ENCODE measurements at places on chromosomes 11 and 22.

DNA sequence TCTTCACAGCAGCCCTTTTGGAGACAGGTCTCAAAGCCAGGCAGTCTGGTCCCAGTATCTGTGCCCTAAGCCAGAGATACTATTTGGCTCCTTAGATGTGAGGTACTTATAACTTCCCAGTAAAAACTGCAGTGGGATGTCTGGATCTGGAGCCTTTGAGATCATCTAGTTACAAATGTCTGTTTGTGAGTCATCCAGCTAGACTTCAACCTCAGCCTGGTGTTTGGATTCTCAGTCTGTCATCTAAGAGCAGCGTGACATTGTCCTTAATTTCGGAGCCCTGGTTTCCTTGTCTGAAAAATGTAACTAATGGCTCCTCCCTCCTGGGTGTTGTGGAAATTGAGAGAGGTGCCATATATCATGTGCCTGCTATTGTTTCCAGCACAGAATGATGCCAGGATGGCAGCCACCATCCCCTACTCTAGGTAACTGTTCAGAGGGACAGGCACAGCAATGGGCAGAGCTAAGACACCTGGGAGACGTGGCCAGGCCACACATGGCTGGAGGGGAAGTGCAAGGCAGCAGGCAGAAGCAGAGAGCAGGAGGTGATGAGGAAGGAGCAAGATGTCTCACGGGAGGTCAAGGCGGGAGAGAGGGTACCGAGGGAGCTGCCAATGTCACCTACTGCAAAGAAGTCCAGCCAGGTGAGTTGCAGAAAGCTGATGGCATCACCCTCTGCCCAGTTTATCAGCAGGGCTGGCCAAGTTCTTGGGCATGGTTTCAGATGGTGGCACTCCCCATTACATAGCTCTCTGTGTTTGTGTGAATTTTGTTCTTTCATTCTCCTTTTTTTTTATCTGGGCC, 20.6 kb upstream of the ST3GAL4 start:
- DNase-seq, result no peak

GRCh38 chr22:44724416-44724815, 22.4 kb downstream of the PRR5 start:
- no peak for DNase-seq

- no peak for DNase-seq
These were observed 493.3 kb downstream of the BRD1 start for GRCh38 chr22:49334449-49334789.

DNA sequence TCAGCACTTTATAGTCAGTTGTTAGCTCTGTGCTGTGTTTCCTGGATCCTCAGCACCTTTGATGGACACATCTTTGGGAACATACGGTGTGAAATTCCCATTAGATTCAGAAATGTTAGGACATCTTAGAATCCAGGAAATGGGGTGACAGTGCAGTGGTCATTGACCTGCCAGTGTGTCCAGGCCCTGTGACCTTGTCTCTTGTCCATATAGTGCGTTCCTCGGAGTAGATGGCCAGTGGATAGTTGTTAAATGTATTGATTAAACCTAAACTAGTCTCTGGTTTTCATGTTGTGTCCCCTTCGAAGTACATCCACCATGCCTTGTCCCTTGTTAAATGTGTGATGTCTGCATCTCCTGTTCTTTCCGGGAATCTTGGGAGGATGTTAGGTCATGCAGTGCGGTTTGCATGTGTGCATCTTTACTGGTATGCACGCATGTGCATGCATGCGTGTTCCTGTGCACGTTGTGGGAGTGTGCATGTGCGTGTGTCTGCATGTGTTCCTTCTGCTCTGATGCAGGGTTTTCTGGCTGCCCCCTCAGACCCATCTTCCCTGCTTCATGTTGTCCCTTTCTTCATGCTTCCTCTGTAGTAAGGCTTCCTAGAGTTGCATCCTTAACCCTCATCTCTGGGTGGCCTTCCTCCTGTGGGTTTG, 4.0 kb downstream of the DGCR8 start:
- no peak for DNase-seq

DNA sequence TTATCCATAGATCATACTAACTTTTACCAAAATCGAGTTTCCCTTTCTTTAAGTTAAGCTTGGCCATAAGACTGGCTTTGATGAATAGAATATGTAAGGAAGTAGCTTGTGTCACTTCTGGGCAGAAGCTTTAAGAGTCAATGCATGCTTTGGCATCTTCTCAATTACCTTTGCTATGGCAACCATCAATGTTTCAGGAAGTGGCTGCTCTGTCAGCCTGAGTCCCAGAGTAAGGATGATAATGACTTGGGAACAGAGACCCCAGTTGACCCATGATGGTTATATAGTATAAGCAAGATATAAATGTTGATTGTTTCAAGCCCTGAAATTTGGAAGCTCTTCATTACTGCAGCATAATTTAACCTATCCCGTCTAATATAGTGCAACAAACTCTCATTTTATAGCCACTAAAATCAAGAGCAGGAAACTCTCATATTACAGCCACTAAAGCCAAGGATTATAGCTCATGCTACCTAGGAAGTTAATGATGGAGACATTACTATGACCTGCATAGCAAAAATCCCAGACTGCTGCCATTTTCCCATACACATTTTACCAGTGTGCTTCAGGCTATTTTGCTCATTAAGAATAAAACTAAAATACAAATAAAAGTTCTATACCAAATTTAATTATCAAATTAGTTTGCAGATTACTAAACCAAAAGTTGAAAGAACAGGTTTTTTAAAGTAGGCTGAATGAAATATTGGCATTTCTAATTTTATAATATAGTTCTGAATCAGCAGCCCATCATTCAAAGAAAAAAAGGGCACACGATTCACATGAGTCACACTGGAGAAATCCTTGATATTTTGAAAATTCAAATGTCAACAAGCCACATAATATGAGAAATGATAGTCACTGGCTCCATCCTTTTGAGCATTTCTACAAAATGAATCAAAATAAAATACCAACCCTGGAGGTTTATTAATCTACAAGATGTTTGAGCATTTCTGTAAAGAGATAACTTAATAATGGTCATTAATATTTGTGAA, 23.8 kb downstream of the FSHB start:
- no peak for DNase-seq

DNA sequence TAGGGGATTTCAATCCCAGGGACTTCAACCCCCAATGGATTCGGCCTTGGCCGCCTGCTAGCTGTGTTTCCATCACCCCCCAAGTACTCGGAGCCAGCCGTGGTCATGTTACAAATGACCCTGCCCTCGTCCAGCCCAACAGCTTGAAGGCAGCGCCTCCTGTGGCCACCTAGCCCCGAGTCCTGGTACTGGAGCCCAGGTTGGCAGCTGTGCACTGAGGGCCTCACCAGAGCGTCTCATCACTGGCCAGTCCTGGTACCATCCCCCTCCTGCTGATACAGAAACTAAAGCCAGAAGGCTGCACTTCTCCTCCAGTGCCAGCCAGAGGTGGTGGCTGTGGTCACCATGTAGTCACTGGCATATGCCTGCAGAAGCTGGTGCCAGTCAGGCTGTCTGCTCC, 44.9 kb upstream of the FADD start:
- DNase-seq, result no peak
